ENCODE measurements at places on chromosomes 2 and 18. TPM values are rescaled to one million over a fixed set of nuclear protein-coding genes. Genes with fewer than 3 reads are reported as not detected.
A peak's percentile ranks its signal among the peaks of the same experiment; 100 is the strongest.

DNA sequence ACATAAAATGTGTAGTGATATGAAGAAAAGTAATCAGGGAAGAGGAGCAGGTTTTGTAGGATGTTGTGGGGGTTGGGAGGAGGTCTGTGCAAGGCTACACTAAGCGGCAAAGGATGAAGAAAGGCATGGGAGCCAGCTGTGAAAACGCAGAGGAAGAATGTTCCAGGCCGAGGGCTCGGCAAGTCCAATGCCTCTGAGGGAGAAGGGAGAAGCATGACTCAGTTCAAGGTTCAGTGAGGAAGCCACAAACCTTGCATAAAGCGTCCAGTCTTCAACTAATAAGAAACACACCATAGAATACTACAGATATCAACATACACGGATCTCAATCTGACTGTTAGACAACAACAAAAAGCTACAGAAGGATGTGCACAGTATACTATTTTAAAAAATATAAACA, 16.2 kb downstream of the EPB41L3 start:
- DNase-seq, result no peak
- H3K36me3 ChIP-seq, result no peaks in the 10 kb centered on the region
- peak overlapping the region; percentile 85 for H3K27ac ChIP-seq
- H3K4me3 ChIP-seq, result peak overlapping the region; percentile 24
- H3K27me3 ChIP-seq, result no peaks in the 10 kb centered on the region

GRCh38 chr2:117693154-117693553, 121.3 kb upstream of the DDX18 start:
- H3K4me3 ChIP-seq, result no peak overlapping the region
- no peaks in the 10 kb centered on the region for H3K36me3 ChIP-seq
- H3K27ac ChIP-seq, result no peak overlapping the region
- peaks cover 3% of the 10 kb centered on the region for H3K27me3 ChIP-seq

DNA sequence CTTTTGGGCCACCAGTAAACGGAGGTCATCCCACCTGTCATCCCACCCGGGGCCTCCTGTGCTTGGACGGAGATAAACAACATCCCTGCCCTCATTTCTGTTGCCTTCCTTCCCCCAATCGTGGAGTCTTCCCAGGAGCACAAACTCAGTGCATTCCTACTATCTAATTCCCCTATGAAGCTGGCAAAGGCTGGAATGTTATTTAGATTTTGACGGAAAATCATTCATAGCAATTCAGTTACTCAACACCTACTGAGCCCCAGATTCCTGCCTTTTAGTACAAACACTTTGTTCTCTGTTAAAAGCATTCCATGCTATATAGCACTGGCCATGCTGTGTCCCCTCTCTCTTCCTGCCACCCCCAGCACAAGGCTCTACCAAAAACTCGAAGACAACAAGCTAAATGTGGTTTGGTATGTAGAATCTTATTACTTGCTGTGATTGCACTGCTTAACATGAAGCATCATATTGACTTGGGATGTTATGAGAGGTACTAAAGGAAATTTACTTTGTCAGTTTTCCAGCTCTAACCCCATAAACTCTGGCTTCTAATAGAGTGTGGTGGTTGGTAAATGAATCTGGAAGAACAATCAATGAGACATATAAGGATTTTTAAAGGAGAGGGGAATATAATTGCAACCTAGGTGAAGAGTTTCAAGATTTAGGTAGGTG, 32.3 kb upstream of the IMPA2 start:
- DNase-seq, result no peak
- no peaks in the 10 kb centered on the region for H3K36me3 ChIP-seq
- peaks cover 52% of the 10 kb centered on the region for H3K4me1 ChIP-seq
- no peaks in the 10 kb centered on the region for H3K27me3 ChIP-seq
- peak overlapping the region; percentile 86 for H3K27ac ChIP-seq

GRCh38 chr2:235405612-235406361, 88.1 kb upstream of the AGAP1 start:
- H3K4me3 ChIP-seq, result no peak overlapping the region
- peaks cover 4% of the 10 kb centered on the region for H3K27me3 ChIP-seq
- peaks cover 1% of the 10 kb centered on the region for H3K36me3 ChIP-seq
- H3K27ac ChIP-seq, result no peak overlapping the region
- DNase-seq, result no peak

- H3K27ac ChIP-seq, result no peak overlapping the region
- H3K4me1 ChIP-seq, result peaks cover 20% of the 10 kb centered on the region
- H3K4me3 ChIP-seq, result no peak overlapping the region
- no peaks in the 10 kb centered on the region for H3K27me3 ChIP-seq
- no peak for DNase-seq
These were observed 15.4 kb downstream of the IL1B start for GRCh38 chr2:112821142-112821541.

DNA sequence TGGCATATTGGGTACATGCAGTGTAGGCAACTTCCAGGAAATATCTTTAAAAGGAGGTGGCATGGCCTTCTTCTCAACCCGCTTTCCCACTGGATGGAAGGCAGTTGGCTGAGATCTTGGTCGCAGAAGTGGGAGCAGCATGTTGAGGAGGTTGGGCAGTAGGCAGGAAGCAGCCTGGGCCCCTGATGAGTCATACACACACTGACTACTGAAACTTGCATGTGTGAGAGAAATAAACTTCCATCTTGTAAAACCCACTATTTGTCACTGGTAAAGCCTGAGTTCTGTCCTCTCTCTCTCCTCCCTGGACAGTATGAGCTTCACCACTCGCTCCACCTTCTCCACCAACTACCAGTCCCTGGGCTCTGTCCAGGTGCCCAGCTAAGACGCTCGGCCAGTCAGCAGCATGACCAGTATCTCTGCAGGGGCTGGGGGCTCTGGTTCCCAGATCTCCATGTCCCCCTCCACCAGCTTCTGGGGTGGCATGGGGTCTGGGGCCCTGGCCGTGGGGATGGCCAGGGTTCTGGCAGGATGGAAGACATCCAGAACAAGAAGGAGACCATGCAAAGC, 233.8 kb upstream of the SPRED2 start:
- H3K27me3 ChIP-seq, result peaks cover 3% of the 10 kb centered on the region
- peak overlapping the region; percentile 65 for H3K27ac ChIP-seq
- H3K4me3 ChIP-seq, result no peak overlapping the region
- H3K4me1 ChIP-seq, result peaks cover 33% of the 10 kb centered on the region

ALK gene
- not detected for total RNA-seq

TMEM163 gene
- total RNA-seq, result not detected

DNA sequence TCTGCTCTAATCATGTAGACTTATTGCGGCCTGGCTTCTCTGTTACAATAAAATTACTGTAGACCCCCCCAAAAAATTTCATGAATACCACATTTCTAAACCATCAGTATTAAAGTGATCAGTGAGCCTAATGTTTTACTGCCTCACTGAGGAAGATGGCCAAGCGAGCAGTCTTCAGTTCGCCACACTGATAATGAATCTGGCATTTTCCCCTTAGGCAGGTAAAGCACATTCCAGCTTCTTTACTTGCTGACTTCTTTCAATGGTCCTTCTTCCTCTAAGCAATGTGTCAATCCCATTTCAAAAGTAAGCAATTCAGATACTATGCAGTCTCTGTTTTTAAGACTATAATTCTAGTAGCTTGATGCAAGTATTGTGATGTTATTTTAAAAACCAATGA, 137.6 kb downstream of the LAMA1 start:
- no peaks in the 10 kb centered on the region for H3K4me1 ChIP-seq
- DNase-seq, result no peak
- no peaks in the 10 kb centered on the region for H3K36me3 ChIP-seq

SLC5A7 gene
- not detected for total RNA-seq

TTLL4 gene
- total RNA-seq, result 20.3 TPM

ITPRIPL1 gene
- total RNA-seq, result 2.8 TPM

CAVIN2 gene
- 1.8 TPM for total RNA-seq

DNA sequence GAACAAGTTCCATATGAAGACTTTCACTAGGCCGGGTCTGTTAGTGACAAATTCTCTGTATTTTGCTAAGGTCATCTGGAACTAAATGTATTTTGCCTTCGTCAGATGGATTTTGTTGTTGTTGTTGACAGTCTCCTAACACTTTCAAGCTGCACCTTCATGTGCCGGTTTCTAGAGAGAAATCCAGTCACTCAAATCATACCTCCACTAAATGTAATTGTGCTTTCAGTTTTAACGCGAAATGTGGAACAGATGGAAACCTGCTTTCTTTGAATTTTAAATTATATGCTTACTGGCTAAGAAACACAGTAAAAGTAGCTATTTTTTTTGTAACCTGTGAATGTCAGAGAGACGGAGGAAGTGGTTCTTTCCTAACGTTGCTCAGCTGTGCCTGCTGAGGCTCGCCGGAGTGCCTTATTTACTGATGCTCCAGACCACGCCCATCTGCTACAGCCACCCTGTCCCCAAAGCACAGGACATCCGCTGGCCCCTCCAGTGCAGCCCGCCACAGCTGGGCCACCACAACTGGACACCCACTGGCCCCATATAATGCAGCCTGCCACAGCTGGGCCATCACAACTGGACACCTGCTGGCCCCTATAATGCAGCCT, 134.7 kb downstream of the PXDN start:
- peaks cover 18% of the 10 kb centered on the region for H3K4me1 ChIP-seq
- DNase-seq, result peak; percentile 63
- no peak overlapping the region for H3K27ac ChIP-seq
- peaks cover 11% of the 10 kb centered on the region for H3K27me3 ChIP-seq
- H3K36me3 ChIP-seq, result peaks cover 2% of the 10 kb centered on the region

DNA sequence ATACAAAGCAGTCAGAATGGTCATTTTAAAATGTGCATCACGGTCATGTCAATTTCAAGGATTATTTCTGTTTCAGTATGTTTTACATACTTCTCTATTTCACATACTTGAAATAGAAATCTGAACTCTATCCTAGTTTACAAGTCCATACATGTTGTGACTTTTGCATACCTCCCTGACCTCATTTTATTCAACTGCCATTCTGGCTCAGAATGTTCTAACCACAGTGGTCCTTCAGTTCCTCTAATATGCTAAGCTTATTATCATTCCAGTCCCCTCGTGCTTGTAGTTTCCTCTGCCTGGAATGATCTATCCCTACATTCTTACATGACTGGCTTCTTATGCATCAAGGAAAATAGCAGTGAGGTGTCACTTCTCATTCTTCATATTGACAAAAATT, 295.6 kb downstream of the KIAA1328 start:
- H3K27ac ChIP-seq, result no peak overlapping the region
- H3K4me1 ChIP-seq, result peaks cover 10% of the 10 kb centered on the region
- H3K36me3 ChIP-seq, result no peaks in the 10 kb centered on the region
- H3K4me3 ChIP-seq, result no peak overlapping the region
- H3K27me3 ChIP-seq, result no peaks in the 10 kb centered on the region

- no peak overlapping the region for H3K27ac ChIP-seq
- H3K27me3 ChIP-seq, result no peaks in the 10 kb centered on the region
- H3K36me3 ChIP-seq, result no peaks in the 10 kb centered on the region
- H3K4me1 ChIP-seq, result peaks cover 1% of the 10 kb centered on the region
- no peak for DNase-seq
- H3K4me3 ChIP-seq, result no peak overlapping the region
These were observed 47.0 kb downstream of the SLC9A4 start for GRCh38 chr2:102520009-102520408.

DNA sequence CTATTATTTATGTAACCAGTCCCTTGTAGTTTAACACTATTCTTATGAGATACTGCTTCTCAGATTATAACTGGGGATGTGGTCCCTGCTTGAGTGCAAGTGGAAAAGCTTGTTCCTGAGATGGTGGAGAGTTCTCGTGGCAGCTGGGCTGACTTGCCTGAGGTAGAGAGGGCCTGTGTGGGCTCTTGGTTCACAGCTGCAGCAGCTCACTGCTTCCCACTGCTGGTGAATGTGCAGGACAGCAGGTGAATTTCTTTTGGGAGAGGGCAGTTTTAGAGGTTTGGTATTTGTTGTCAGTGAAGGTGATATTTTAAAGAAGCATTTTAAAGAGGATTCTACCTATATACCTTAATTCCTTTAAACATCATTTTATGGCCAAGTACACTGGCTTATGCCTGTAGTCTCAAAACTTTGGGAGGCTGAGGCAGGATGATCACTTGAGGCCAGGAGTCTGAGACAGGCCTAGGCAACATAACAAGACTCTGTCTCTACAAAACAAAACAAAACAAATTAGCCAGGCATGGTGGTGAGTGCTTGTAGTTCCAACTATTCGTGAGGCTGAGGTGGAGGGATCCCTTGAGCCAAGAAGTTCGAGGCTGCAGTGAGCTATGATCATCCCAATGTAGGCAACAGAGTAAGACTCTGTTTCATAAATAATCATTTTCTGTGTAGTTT, 94.8 kb downstream of the MTA3 start:
- peaks cover 6% of the 10 kb centered on the region for H3K4me1 ChIP-seq
- no peak overlapping the region for H3K27ac ChIP-seq
- no peaks in the 10 kb centered on the region for H3K27me3 ChIP-seq
- no peak for DNase-seq
- H3K4me3 ChIP-seq, result no peak overlapping the region
- H3K36me3 ChIP-seq, result peaks cover 3% of the 10 kb centered on the region

FIGN gene
- 11.8 TPM for total RNA-seq

AMMECR1L gene
- total RNA-seq, result 25.2 TPM

- no peak for DNase-seq
- peaks cover 44% of the 10 kb centered on the region for H3K27me3 ChIP-seq
These were observed 558 bp upstream of the CYP26B1 start for GRCh38 chr2:72148003-72148836.

TMEM198 gene
- 6.1 TPM for total RNA-seq

ZNF407 gene
- 9.5 TPM for total RNA-seq

DNA sequence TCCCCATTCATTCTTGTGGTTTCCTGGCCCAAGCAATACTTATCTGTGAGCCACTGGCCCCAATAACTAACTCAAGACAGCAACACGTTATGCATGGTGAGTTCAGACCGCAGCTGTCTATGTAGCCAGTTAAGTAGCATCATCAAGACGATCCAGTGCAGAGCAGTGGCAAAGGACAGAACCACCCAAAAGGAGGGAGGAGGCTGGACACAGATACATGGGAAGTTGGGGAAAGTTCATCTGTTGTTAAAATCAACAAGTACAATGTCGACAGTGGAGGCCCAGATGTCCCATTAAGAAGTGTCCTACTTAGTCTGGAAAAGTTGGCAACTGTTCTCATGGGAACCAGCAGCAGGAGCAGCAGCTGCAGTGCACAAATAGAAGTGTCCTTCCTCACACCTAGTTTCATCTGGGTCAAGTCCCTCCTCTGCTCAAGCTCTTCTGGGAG, 106.9 kb upstream of the THOC1 start:
- H3K4me1 ChIP-seq, result peaks cover 52% of the 10 kb centered on the region
- no peaks in the 10 kb centered on the region for H3K36me3 ChIP-seq
- H3K27ac ChIP-seq, result no peak overlapping the region
- H3K4me3 ChIP-seq, result no peak overlapping the region
- no peak for DNase-seq
- H3K27me3 ChIP-seq, result no peaks in the 10 kb centered on the region

- no peaks in the 10 kb centered on the region for H3K27me3 ChIP-seq
- H3K27ac ChIP-seq, result no peak overlapping the region
- H3K36me3 ChIP-seq, result peaks cover 1% of the 10 kb centered on the region
- peaks cover 11% of the 10 kb centered on the region for H3K4me1 ChIP-seq
- H3K4me3 ChIP-seq, result no peak overlapping the region
These were observed 40.9 kb downstream of the RBBP8 start for GRCh38 chr18:22974001-22974400.

REG3G gene
- not detected for total RNA-seq

DNA sequence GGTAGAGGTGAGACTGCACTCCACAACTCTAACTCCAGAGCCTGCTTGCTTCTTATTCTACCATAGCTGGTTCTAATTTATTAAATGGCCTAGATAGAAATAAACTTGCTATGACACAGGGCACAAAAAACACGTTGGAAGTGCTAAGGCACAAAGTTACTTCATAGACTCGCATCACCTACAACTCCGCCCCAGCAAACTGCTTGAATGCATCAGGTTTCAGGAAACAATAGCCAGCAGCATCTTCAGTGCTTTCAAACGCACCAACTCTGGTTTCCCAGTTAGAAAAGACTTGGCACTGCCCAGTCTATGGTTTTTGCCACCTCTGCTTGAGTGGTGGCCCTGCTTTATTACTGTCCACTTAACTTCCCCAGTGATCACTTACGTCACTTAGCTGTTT, 142.6 kb downstream of the RIF1 start:
- H3K4me3 ChIP-seq, result no peak overlapping the region
- H3K27ac ChIP-seq, result no peak overlapping the region
- no peaks in the 10 kb centered on the region for H3K27me3 ChIP-seq
- H3K4me1 ChIP-seq, result peaks cover 18% of the 10 kb centered on the region
